ENCODE measurements at places on chromosomes 13 and 19.

DNA sequence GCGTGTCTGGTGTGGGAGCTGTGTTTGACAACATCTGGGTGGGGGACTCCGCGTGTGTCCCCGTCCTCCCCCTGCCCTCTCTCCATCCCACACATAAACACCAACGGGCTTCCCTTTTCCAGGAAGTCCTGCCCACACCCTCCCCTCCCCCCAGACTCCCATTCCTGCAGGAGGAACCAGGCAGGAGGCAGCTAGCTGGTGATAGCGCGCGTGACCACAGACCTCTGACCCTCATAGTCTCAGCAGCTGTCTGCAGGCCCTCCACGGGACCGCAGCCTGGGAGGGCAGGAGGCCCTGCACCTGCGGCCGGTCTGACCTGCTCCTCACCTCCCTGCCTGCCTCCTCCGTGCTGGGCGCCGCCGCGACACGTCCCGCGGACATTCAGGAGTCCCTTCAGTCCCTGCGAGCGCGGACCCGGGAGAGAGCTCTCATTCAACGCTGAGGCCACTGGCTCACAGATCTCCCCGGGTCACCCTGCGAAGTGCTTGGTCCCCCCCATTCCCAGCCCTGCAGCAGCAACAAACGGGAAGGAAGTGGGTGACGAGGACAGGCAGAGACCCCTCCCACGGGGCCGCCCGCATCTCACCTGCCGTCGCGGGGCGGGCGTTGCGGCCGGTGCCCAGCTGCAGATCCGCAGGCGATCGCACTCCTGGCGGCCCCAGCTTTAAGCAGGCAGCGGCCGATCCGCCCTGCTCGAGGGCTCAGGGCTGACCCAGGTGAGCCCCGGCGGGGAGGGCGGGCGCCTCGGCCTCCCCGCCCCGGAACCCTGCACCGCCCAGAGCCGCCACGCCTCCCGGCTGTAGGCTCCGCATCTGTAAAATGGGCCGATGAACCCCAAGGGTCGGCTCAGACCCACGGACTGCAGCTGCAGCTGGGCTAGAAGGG lies 1.1 kb upstream of the ACP5 start:
- no peak for DNase-seq

- no peak for DNase-seq
Measured at GRCh38 chr19:543910-544608, at the start of gene GZMM. TSS of gene GZMM (plus strand) at chr19:544053. CDS start at chr19:544072, 19 bp downstream.

DNA sequence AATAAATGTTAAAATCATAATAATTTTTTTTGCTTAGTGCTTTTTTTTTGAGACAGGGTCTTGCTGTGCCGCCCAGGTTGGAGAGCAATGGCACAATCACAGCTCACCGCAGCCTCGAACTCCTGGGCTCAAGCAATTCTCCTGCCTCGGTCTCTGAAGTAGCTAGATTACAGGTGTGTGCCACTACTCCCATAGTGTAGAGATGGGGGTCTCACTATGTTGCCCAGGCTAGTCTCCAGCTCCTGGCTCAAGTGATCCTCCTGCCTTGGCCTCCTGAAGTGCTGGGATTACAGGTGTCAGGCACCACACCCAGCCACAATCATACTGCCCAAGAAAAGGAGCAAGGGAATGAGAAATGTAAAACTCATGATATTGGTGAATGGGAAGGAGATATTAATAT lies 5.1 kb downstream of the FBL start:
- DNase-seq = no peak

DNA sequence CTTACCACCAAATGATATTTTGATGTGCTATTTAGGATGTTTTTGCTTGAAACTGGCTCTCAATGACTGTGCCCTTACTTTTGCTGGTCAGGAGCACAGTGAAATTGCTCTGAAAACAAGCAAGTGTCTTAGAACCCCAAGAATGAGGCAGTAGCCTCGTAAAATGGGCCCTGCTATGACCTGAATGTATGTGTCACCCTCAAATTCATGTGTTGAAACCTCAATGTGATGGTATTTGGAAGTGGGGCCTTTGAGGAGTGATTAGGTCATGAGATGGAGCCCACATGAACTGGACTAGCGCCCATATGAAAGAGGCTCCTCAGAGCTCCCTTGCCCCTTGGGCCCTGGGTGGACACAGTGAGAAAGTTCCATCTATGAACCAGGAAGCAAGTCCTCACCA lies 155.2 kb downstream of the ZIC5 start:
- no peak for DNase-seq
